Daoy (cell line): ENCODE measurements at places on chromosomes 1 and 21. TPM values are rescaled to one million over a fixed set of nuclear protein-coding genes. Genes with fewer than 3 reads are reported as not detected.

GRCh38 chr1:197801684-197802083 is 26.4 kb upstream of the DENND1B start:
- DNase-seq: no peak

Gene KCNE2
- total RNA-seq: not detected in 2 replicates

Gene AGT
- not detected in 2 replicates for total RNA-seq

DNA sequence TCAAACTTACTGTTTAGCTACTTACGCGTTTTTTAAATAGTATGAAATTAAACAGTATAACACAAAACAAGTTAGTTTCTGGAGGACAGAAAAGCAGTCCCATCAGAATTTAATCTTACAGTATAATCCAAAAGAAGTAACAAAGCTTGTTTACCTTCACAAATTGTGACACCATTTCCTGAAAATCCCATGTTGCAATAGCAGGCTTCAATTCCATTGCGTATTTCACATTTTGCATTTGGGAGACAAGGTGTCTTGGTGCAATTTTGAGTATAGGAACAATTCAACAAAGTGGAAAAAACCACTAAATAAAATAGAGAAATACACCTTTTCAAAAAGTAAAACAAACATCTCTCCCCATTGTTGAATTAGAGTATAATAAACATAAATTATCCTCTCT is 1.6 kb downstream of the ADGRL4 start:
- no peak for DNase-seq

Gene FGR
- total RNA-seq: not detected in 2 replicates

- no peak for DNase-seq
These were observed 46.9 kb downstream of the TNNT2 start for GRCh38 chr1:201330541-201330940.

Gene CNKSR1
- 1.3 TPM in 2 replicates for total RNA-seq

Gene SYCP1
- total RNA-seq: not detected in 2 replicates

- DNase-seq: peak; percentile 27
These were observed 120.8 kb upstream of the ADGRL2 start for GRCh38 chr1:81679942-81680341.

Gene ETV3L
- not detected in 2 replicates for total RNA-seq

DNA sequence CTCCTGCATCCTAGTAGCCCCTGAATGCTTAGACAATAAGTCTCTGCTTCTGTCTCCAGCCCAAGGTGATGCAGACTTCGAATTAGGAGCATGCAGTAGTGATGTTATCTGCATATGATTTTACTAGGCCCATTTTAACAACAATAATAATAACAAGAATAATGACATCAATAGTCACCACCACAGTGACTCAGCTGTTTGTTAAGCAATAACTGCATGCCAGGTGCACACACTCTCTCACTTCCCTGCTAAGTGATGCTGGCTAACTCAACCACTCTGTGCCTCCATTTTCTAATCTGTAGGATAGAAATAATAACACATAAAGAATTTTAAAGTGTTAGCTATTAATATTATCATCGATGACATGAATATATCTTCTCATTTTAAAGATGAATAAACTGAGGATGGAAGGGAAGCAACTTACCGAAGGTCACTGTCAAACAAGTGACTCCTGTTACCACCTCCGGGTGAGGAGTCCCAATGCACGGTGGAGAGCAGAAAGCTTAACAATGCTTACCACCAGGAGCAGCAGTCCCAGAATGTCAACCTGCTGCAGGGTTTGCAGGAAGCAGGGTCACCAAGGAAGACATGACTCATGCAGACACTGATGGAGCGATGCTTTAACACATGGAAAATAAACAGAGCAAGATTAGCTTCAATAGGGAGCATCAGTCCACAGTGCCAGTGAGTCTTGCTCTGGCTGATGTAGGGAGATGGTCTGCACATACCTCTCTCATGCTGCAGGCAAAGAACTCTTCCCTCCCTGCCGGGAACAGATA is 290.2 kb downstream of the SPATA17 start:
- peak; percentile 24 for DNase-seq

GRCh38 chr1:201153474-201154388 is 543 bp downstream of the TMEM9 start:
- DNase-seq: no peak

GRCh38 chr1:184669391-184669790 is 85.3 kb downstream of the EDEM3 start:
- DNase-seq: no peak

DNA sequence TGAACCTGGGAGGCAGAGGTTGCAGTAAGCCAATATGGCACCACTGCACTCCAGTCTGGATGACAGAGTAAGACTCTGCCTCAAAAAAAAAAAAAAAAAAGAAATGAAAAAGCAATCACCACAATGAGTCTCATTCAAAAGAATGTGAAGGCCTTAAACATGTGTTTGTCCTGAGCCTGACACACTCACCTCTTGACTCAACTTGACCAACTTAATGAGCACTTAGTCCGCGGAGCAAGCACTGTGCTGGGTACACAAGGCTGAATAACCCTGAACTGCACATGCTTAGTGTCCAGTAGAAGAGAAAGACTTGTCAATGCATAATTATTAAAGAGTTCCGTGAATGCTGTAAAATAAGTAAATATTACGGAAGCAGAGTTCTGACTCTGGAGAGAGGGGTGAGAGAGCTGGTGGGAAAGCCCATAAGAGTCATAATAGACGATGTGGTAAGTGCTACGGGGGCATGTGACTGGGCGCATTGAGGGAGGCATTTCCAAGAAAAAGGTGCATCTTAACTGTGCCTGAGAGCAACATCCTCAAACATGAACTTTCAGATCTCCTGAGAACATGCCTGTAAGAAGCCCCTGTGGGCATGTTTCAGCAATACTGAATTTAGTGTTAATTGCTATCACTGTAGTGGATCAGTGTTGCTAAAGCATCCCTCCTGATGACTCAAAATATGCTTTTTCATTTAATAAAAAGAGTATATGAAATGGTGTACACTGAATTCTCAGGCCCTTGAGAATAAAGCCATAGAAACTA is 27.2 kb downstream of the MCOLN2 start:
- DNase-seq: no peak

DNA sequence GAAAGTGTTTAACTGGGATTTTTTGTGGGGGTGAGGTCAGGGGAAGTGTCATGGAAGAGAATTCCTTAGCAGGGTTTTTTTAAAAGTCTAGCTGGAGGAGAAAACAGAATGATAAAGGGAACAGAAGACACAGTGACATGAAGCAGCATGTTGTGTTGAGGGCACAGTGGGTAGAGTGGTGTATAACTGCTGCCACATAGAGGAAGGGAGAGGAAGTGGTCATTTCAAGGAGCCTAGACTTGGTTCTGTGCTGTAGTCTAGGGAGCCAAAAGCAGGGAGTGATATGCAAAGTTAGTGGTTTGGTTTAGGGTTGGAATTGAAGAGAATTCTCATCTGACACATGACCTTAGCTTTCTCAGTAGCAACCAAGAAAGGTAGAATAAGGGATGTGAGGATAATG is 10.2 kb downstream of the EEIG2 start:
- peak; percentile 40 for DNase-seq

DNA sequence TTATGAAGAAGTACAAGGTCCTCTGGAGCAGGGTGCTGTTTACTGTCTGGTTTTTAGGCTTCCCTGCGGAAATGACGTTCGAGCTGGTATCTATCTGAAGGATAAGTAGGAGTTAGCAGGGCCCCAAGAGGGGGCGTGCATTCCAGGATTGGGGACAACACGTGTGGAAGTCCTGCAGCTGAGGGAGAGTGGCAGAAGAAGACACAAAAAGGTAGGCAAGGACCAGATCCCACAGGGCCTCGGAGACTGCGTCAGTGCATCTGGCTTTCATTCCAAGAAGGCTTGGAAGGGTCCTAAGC is 5.9 kb downstream of the RIMS3 start:
- DNase-seq: no peak

DNA sequence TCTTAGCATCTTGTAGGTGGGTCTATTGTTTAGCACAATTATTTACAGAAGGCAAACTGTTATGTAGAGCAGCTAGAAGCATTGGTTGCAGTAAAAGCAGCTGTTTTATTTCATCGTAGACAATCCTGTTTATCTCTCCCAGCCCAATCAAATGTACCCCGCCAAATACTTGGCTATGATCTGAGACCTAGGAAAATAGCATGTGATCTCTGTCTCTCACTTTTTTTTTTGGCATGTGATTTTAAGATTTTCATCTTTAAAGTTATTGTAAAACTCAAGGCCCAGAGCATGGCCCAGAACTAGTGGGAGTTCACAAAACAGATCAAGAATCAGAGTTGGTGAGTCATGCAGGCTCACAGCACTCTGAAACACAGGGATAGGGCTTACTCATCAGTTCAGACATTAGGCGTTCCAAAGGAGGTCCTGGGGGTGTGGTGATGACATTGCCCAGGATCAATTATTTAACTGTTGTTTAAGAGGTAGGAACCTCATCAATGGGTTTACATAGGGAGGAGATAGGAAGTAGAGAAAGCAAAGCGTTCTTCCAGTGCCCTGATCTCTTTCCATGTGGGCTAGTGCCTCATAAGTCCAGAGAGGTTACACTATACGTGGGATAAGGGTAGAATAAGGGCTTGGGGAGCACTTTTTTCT is 40.2 kb downstream of the TBX19 start:
- DNase-seq: peak; percentile 84

- DNase-seq: no peak
These were observed 33.5 kb downstream of the RHBG start for GRCh38 chr1:156402331-156403020.

- DNase-seq: no peak
These were observed 190.2 kb upstream of the ADAMTS5 start for GRCh38 chr21:27157097-27157496.

DNA sequence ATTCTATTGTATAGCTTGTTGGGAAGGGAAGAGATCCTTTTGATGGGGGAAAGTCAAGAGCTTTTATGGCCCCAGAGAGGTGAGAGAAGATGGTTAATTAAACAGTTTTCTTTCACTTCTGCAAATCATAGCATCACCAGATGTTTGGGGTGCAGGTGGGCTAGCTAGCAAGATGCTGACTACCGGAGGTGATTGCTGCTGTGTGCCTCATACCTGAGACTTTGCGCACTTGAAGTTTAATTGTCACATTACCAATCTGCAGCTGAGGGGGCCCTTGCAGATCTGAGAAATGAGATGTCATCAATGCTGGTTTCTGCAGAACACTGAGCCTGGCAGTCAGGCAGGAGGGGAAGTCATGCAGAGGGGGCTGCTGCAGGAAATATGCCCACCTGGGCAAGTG is 73.9 kb downstream of the SNRPE start:
- no peak for DNase-seq
